ENCODE measurements at places on chromosomes 6 and 20.

DNA sequence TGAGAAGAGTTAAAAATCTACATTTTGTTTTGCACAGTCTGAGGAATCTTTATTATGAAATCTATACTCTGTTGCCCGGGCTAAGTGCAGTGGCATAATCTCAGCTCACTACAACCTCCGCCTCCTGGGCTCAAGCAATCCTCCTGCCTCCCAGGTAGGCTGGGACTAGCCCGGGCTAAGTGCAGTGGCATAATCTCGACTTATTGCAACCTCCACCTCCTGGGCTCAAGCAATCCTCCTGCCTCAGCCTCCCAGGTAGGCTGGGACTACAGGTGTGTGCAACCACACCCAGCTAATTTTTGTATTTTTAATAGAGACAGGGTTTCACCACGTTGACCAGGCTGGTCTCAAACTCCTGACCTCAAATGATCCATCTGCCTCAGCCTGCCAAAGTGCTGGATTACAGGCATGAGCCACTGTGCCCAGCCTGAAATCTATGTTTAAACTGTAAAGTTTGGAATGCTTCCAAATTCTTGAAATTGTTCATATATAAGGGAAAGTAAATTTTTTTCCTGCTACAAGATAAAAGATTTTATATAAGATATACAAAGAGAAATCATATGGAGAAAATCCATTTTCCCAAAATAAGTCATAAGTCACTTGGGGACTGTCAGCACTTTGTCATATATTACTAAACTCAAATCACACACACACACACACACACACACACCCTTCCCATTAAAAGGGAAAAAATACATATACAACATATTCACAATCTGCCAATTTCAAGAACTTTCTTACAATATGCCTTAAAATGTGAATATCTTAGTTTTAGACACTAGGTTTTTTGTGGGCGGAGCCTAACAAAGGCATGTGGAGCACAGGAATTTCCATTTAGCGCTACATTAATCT is 19.4 kb downstream of the PTPRK start:
- no peak for DNase-seq

GRCh38 chr20:50277064-50277415 is 86.4 kb downstream of the CEBPB start:
- no peak for DNase-seq

GRCh38 chr6:156791320-156791850 is 14.2 kb downstream of the ARID1B start:
- DNase-seq, result no peak

DNA sequence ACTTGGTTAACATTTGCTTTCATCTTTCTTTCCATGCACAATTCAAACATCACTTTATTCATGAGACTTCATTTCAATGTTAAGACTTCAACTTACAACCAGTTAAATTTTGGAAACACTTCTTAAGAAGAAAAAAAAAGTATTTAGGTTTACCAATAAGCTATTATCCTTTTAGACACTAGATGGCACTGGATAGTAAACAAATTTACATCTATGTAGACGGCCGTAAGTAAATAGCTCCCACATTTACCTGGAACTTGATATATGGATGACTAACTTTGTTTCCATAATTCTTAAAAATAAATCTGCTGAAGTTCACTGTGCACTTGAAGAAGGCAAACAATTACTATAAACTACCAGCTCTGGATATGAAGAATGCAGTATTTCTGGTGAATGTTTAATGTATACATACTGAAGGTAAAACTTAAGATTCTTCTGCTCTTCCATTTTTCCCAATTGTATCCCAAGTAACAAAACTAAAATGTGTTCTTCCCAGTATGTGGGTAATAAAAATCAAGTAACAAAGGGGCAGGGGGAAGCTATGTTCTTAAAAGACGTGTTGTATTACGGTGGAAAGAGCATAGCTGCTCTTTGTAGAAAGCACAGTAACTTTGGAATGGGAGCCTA is 130.6 kb upstream of the C6orf118 start:
- DNase-seq, result no peak

DNA sequence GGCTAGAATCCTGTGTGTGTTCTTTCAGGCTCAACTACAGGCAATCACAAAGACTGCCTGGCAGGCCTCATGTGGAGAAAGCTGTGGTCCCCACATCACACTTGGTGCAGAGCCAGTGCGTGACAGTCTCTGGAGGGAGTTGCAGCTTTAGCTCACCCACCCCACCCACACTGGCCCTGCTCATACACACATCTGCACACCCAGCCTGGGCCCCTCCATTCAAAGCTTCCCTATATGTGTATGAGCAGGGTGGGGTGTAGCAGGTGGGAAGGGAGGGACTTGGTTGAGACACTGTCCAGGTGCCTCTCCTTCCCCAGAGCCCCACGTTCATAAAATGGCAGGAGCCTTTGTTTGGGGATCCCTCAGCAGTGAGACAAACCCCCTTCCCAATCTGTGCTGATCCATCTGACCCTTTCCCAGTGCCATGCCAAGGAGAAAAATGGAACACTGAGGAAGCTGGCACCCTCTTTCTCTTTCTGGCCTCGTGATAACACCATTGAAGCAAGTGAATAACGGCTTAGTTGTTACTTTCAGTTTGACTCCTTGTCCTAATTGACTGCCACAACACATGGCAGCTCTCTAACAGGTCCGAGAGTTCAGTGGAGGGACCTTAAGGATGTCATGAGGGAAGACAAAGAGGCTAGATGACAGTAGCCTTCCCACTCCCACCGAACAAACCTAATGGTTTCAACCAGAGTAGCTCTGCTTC is 53.8 kb upstream of the NRSN1 start:
- no peak for DNase-seq
